Thyroid gland (tissue), 4 donors: ENCODE measurements at places on chromosomes 2 and 18.
A peak's percentile ranks its signal among the peaks of the same experiment; 100 is the strongest.

DNA sequence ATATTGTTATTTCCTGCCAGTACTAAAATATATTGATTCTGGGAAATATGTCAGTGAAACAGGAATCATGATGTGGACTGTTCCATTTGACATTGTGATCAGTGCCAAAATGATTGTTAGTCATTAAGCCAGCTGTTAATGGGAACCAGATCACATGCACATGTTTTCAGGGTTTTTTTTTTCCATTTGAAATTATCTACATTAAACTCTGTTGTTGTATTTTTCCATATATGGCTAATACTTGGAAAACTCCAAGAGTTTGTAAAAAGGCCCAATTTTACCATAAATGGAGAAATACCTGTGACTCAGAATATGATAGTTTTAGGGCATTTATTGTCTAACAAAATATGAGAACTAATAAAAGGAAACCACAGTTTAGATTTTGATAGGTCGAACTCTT, 13.4 kb downstream of the ITGAV start:
- DNase-seq: no peak
- peaks cover 7% of the 10 kb centered on the region for H3K4me1 ChIP-seq
- H3K4me3 ChIP-seq: no peak overlapping the region

GRCh38 chr2:101064868-101065549, 62.9 kb downstream of the RPL31 start:
- H3K27ac ChIP-seq: peak overlapping the region; percentile 84
- peak; percentile 61 for DNase-seq
- no peaks in the 10 kb centered on the region for H3K36me3 ChIP-seq
- H3K27me3 ChIP-seq: no peaks in the 10 kb centered on the region

- peak; percentile 46 for DNase-seq
- peak overlapping the region; percentile 74 for H3K4me3 ChIP-seq
- no peaks in the 10 kb centered on the region for H3K27me3 ChIP-seq
- peaks cover 27% of the 10 kb centered on the region for H3K4me1 ChIP-seq
Observed at GRCh38 chr2:218569038-218569431, 396 bp downstream of the CNOT9 start.

DNA sequence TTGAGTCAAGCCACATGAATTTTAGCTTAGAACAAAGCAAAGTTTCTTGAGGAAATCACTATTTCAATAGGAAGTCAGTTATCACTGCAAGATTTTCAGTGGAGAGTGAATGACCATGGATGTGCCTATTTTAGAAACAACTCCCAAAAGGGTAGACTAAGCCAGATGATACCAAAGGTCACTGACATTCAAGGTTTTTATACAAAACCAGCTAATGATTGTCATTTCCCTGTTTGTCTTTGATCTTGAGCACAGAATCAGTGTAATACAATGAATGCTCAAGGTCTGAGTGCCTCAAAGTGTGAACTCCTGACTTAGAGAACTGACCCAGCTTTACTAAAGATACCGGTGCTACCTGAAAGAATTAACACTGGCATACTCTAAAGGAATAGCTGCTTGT, 60.5 kb downstream of the CDH2 start:
- H3K36me3 ChIP-seq: no peaks in the 10 kb centered on the region
- H3K27ac ChIP-seq: no peak overlapping the region
- H3K27me3 ChIP-seq: no peaks in the 10 kb centered on the region
- DNase-seq: no peak
- H3K4me1 ChIP-seq: no peaks in the 10 kb centered on the region

DNA sequence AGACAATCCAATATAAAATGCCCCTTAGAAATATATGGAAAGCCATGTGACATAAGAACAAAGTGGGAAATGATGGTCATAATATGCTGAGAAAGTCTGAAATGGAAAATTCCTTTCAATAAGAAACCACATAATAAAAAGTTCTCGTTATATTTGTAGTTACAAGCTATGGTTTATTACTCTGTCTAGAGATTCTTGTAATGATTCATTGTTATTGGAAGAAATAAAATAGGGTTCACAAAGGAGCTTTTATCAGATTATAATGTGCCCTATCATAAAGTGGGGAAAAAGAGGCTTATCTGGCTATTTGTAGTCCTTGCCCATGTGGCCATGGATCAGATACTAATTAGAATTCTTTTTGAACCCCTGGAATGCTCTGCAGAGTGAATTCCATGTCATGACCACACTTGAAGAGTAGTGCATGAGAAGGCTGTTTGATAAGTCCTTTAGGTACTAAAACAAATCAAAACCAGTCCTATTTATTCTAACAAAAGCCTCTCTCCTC, 420.7 kb upstream of the NRP2 start:
- H3K36me3 ChIP-seq: no peaks in the 10 kb centered on the region
- DNase-seq: no peak
- H3K27ac ChIP-seq: no peak overlapping the region

GRCh38 chr2:133498662-133499585, 69.3 kb downstream of the NCKAP5 start:
- no peak for DNase-seq
- no peaks in the 10 kb centered on the region for H3K27me3 ChIP-seq
- H3K36me3 ChIP-seq: no peaks in the 10 kb centered on the region
- no peak overlapping the region for H3K27ac ChIP-seq
- no peak overlapping the region for H3K4me3 ChIP-seq
- H3K4me1 ChIP-seq: no peaks in the 10 kb centered on the region
